NCI-H446 (cell line): ENCODE measurements at places on chromosomes 1 and 21.

- no peak for DNase-seq
These were observed 37.4 kb downstream of the ZNF496 start for GRCh38 chr1:247294282-247294681.

- no peak for DNase-seq
These were observed 61.2 kb downstream of the KCNN3 start for GRCh38 chr1:154808909-154809262.

GRCh38 chr1:98653123-98653522, 8.4 kb upstream of the SNX7 start:
- no peak for DNase-seq

GRCh38 chr1:34379911-34380310, 203.2 kb downstream of the C1orf94 start:
- no peak for DNase-seq

- DNase-seq: no peak
These were observed 237.2 kb downstream of the TOMM20 start for GRCh38 chr1:234891427-234891826.

GRCh38 chr1:208028526-208028925, 117.6 kb upstream of the CD34 start:
- no peak for DNase-seq

- no peak for DNase-seq
These were observed 58.8 kb downstream of the CAPZB start for GRCh38 chr1:19426294-19427086.

DNA sequence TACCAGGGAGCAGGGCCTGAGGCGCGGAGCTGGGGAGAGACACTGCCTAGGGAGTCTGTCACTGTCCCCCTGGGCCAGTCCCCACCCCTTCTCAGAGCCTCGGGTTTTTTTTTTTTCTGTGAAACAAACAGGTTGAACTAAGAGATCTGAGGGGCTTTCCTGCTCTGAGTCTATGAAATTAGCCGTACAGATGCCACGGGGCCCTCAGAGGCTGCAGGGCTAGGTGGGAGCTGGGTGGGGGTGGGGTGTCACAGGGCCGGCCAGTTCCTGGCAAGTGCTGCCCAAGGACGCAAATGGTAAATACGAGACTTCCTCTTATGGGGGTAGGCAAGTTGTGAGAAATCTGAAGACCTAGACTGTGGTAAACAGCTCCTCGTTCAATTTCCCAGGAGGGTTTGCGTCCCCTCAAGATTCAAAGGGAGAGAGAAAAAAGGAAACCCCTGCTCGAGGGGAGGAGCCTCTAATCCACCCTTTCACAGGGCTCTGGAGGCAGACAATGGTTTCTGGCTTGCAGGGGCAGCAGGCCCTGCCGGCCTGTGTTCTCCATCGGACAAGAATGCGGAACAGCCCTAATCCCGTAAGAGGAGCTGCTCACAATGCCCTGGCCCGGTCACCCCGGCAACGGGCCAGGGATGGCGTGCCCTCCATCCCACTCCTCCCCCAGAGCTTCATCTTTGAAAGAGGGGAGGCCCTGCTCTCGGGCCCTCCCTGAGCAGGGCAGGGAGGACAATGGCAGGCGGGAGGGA, 7.8 kb downstream of the NUAK2 start:
- no peak for DNase-seq

DNA sequence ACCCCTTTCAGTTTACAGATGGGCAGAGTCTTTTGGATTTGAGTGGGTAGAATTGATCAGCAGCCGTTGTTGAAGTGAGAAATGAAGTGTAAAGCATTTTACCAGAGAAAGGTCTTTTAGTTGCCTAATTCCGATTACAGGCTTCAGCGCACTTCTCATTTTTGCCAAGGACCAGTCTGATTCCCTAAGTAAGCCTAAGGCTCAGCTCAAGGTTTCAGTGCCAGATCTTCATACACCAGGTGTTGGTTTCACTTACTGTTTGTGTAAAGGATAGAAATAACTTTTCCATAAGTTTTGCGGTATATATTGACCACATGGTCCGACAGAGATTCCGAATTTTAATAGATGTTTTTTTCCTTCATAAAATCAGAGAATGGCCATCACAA, 83.9 kb upstream of the BMP8A start:
- DNase-seq: peak; percentile 54

GRCh38 chr1:60329651-60330050, 256.1 kb upstream of the C1orf87 start:
- no peak for DNase-seq

- DNase-seq: no peak
These were observed 261.9 kb downstream of the VAV3 start for GRCh38 chr1:107702946-107703571.

DNA sequence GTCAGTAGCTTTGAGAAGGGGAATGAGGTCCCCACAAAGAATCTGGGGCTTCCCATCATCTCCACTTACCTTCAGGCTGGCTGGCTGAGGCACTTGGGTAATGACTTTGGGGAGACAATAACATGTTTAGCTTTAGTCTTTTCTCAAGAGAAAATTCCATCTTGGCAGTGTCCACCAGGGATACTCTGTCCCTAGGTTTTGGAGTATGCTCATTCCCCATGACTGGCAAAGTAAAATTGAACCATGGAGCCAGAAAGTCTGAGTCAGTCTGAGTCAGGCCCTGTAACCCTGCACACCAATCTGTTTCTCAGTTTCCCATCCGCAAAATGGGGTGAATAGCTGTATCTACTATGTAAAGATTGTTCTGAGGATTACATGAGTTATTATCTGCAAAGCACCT, 28.2 kb downstream of the RUNX1 start:
- no peak for DNase-seq

DNA sequence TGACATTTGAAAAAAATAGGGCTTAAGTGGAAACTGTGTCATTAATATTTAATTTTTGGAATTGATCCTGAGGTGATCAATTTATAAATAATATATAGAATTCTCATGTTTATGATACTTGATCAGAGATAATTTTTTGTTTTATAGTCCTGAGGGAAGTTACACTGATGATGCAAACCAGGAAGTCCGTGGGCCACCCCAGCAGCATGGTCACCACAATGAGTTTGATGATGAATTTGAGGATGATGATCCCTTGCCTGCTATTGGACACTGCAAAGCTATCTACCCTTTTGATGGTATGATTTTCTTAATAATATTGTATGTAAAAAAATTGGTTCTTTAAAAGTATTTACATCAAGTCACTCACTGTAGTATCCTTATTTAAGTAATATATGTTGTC, 101.2 kb downstream of the FNBP1L start:
- no peak for DNase-seq

GRCh38 chr1:30061292-30062220, 661.8 kb downstream of the MATN1 start:
- DNase-seq: no peak

- no peak for DNase-seq
These were observed 26.1 kb downstream of the ARMH1 start for GRCh38 chr1:44700573-44700972.

DNA sequence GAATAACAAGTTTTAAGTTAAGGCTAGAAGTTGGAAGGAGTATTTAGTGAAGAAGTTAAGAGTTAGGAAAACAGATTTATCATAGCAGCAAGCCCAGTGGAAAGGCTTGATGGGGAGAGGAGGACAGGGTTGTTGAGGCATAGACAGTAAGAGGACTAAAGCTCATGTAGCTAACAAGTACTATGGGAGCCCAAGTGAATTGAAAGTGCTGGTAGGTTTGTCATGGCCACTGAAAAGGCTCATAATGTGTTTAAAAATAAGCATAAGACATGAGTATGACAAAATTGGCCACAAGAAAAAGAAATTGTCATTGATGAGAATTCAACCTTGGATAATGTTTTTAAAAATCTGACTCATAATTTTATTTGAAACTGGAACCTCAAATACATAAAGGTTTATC, 49.2 kb upstream of the CRB1 start:
- DNase-seq: no peak

GRCh38 chr21:39788383-39788782, 43.4 kb downstream of the IGSF5 start:
- DNase-seq: peak; percentile 58

DNA sequence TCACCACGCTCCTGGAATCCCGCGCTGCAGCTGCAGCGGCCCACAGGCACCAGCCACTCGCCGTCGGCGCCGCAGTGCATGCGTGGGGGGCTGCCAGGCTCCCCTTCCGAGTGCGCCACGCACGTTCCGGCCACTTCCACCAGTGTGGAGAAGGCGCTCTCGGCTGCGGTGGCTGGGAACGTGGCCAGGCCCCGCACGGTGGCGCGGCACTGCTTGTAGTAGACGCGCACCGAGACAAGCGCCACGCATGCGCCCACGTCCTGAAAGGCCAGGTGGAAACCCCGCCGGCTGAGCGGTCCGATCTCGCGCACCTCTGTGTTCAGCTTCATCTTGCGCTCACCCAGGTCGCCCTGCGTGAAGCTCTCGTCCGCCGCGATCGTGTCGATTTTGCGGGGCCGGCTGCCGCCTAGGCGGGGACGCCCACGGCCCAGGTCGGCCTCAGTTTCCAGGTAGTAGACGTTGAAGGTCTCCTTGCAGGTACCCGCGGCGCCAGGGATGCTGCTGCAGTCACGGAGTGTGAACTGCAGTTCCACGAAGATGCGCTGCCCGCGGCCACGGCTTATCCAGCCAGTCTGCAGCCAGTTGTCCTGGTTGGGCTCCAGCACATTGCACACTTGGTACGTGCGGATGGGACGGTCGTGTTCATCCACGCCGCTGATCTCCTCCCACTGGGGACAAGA, 3.4 kb downstream of the EPHA10 start:
- DNase-seq: no peak

GRCh38 chr1:169731446-169731845, 2.4 kb downstream of the SELE start:
- no peak for DNase-seq

GRCh38 chr1:213423041-213423440, 372.0 kb downstream of the RPS6KC1 start:
- no peak for DNase-seq

GRCh38 chr1:184618851-184619250, 135.8 kb downstream of the EDEM3 start:
- DNase-seq: no peak

DNA sequence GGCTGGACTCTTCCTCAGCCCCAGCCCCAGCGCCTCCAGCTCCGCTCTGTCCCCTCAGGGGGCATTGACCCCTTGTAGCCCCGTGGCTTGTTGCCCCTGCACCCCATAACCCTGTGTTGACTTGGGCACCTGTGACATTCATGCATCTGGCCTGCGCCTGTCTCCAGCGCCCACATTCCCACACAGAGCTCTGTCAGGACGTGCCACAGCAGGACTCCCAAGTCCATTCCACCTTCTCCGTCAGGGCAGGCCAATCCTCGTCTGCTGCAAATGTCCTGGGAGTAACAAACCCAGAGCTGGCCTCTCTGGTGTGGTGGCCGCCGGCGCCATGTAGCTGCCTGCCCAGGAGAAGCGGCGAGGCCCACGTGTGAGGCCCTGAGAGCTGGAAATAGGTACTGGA, 60.6 kb downstream of the AGPAT3 start:
- no peak for DNase-seq

DNA sequence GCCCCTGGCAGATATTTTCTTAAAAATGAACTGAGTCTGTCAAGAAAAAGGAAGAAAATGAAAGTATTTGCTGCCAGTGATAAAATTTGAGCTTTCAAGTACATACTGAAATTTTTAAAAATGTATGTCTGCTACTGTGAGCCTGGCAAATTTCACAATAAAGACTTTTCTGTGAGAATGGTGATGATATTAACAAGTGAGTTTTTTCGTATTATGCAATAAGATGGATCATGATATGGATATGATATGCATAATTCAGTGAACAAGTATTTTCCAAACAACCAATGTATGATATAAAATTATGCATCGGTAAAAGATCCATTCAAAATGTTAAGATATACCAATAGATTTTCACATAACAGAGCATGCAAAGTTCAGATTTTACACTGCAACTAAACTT, 15.9 kb downstream of the ST7L start:
- no peak for DNase-seq

- no peak for DNase-seq
These were observed 70.6 kb upstream of the KIAA1614 start for GRCh38 chr1:180842052-180842451.

- DNase-seq: no peak
These were observed 183.5 kb downstream of the RERE start for GRCh38 chr1:8633741-8634501.

DNA sequence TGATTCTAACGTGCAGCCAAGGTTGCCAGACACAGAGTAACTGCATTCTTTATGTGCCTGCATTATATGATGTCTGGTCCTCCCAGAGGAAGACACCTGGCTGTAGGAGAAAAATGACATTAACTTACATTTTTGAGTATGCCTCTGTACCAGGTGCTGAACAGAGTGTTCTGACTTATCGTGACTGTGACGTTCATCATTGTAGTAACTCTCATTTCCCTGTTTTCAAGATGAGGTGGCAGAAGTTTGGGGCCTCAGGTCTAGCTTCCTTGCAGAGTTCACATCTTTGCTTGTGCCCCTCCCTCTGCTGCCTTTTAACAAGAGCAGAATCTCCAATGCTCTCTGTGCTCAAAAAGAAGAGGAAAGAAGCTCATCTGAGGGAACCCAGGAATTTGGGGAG, 488.0 kb downstream of the AJAP1 start:
- DNase-seq: no peak

- DNase-seq: no peak
These were observed 77.0 kb upstream of the MACF1 start for GRCh38 chr1:39127513-39127912.

DNA sequence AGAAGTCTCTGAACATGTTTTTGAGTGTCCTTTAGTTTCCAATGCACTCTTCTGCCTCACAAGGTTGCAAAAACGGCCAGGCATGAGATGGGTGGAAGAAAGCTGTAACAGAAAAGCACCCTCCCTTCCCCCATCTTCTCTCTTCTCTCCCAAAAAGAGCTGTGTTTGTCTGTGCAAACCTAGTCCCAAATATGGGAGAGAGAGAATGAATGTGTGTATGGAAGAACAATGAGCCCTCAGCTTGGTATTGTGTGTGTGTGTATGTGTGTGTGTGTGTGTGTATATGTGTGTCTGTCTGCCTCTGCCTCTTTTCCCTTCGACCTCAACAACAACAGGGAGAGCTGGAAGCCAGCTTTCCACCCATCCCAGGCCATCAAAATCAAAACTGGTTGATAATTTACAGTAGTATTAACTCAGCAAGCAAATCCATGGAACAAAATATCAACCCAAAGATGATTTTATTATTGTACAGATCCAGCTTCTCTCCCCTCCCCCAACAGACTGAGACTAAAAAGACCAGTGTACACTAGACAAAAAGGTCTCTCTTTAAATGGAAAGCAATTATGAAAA, 1.8 kb downstream of the RERE start:
- DNase-seq: no peak

DNA sequence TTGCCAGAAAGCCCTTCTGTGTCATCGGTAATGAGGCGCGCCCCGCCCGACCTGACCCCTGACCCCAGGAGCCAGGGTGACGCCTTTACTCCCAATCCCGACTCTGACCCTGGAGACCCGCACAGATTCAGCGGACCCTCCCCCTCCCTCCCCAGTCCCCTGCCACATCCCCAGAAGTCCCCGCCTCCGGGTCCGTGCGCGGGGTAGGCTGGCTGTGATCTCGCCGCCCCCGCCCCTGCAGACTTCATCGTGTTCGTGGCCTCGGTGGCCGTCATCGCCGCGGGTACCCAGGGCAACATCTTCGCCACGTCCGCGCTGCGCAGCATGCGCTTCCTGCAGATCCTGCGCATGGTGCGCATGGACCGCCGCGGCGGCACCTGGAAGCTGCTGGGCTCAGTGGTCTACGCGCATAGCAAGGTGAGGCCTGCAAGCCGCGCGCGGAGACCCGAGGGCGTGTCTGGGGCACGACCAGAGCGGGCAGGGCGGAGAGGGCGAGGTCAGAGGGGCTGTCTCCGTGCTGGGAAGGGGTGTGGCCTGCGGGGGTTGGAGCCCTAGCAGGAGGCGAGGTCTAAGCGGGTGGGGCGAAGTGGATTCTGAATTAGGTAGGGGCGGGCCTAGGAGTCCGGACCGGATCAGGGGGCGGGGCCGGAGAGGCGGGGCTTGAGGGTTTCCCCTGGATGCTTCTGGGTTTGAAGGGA, 34.8 kb downstream of the KCNQ4 start:
- no peak for DNase-seq
